ENCODE measurements at places on chromosomes 11 and 22.
A peak's percentile ranks its signal among the peaks of the same experiment; 100 is the strongest.

DNA sequence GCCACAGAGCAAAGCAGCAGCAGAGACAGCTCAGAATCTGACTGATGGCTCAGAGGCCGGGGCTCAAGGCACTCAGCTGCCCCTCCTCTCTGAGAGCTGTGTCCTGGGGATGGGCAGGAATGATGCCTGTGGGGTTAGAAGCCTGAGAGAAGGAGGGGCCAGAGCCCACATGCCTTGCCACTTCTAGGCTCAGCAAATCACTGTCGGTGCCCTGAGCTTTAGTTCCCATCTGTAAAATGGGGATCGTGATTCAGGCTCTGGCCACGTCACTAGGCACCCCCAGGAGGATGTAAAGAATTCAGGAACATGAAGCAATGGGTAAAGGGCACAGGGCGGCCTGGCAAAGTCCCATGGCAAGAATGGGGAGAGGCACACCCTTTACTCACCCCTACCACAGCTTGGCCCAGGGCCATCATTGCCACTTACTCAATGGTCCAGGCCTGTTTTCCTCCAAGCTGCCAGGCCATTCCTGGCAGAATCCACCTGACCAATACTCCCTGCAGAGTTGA is 3.4 kb upstream of the CDC42EP2 start:
- DNase-seq, result no peak

DNA sequence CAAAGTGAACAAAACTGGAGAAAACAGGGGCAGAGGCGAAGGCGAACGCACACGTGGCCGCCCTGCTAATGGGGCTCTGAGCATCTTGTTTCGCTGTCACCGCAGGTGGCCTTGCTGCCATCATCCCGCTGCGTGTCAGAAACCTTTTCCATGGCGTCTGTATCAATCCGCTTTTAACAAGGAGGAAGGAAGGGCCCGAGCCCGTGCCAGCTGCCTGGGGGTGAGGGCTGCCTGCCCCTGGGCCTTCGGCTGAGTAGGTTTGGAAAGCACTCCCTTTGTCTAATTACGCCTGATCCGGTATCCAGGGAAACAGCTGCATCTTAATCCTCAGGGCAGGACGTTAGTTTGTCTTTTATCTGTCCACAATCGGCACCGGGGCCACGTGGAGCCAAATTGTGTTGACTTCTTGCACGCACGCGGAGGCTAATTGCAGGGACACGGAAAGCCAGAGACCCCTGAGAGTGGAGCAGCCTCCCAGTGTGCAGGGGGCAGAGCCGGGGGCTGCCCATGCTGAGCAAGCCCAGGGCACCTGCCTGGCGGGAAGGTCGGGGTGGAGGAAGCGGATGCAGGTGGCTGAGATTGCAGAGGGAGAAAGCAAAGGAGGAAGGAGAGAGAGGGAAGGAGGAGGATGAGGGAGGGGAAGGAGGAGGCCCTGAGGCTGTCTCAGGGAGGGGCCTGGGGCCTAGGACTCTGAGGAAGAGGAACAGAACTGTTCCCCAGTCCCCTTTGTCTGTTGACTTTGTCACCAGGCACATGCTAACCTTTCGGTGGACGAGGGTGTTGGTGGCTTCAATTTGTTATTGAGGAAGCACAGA is 19.2 kb upstream of the TH start:
- no peak for DNase-seq

- DNase-seq, result no peak
Observed at GRCh38 chr22:19591568-19591967, 67.4 kb upstream of the CLDN5 start.

DNA sequence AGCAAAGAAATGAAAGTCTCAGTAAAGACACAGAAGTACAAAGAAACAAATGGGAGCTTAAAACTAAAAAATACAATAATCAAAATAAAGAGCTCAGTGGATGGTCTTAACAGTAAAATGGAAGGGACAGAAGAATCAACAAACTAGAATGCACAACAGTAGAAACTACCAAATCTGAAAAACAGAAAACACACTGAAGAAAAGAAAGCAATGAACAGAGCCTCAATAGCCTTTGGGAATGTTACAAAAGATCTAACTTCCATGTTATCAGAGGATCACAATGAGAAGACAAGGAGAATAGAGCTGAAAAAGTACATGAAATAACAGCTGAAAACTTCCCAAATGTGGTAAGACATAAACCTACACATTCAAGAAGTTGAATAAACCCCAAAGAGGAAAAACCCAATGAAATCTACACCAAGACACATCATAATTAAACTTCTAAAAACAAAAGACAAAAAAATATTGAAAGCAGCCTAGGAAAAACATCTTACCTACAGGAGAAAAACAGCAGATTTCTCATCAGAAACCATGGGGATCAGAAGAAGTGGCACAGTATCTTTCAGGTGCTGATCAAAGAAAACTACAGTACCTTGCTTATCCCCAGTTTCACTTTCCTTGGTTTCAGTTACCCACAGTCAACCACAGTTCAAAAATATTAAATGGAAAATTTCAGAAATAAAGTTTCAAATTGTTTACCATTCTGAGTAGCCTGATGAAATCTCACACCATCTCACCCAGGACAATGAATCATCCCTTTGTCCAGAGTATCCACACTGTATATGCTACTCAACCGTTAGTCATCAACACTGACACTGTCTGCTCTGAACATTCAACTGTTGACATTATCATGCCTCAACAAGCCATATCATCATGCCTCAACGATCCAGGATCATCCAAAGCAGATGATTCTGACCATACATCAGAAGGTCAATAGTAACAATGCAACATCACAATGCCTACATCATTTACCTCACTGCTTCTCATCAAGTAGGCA is 22.2 kb downstream of the RRAS2 start:
- DNase-seq, result peak; percentile 97

DNA sequence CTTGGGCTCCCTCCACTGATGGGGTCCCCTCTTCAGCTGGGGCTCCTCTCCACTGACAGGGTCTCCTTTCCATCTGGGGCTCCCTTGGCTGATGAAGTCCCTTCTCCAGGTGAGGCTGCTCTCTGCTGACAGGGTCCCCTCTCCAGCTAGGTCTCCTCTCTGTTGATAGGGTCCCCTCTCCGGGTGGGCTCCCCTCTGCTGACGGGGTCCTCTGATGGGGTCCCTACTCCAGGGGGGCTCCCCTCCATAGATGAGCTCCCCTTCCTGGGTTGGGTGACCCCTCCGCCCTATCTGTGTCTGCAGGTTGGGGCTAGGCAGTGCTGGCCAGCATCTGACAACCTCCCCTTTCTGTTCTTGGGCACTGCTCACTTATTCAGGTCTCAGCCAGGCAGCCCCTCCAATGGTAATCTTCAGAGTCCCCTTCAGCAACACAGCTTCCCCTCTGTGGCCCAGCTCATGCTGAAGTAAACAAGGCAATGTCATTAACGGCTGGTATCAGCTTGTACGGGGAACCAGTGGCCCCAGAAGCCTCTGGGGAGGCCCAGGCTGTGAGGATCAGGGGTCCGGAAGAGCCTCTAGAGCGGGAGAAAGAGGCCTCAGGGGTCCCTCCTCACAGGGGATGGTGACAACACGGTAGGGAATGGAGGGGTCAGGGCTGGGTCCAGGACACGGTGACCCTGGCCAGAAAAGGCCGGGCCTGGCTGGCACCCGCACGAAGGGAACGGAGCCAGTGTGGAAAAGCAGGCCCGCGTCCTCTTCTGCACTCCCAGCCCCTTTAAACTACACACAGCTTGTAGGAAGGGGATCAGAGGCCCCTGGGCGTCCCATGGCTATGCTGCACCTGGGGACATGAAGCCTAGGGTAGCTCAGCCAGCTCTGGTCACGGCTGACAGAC is 9.6 kb upstream of the CD81 start:
- no peak for DNase-seq

DNA sequence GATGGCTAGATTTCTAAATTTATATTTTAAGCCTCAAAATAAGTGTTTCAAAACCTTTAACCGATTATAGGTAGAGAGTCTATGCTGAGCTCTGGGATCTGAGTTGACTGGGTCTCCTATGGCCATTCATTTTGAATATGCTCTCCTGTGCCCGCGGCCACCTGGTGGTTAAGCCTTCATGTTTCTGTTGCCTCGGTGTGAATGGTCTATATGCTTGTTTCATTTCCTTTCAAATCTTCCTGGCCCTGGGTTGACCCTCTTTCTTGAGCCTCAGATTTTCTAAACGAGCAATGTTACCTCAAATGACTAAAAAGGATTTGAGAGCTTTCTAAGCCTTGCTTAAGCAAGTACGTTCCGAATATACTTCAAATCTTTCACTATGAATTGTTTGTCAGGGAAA is 789.4 kb upstream of the KIRREL3 start:
- DNase-seq, result peak; percentile 6

DNA sequence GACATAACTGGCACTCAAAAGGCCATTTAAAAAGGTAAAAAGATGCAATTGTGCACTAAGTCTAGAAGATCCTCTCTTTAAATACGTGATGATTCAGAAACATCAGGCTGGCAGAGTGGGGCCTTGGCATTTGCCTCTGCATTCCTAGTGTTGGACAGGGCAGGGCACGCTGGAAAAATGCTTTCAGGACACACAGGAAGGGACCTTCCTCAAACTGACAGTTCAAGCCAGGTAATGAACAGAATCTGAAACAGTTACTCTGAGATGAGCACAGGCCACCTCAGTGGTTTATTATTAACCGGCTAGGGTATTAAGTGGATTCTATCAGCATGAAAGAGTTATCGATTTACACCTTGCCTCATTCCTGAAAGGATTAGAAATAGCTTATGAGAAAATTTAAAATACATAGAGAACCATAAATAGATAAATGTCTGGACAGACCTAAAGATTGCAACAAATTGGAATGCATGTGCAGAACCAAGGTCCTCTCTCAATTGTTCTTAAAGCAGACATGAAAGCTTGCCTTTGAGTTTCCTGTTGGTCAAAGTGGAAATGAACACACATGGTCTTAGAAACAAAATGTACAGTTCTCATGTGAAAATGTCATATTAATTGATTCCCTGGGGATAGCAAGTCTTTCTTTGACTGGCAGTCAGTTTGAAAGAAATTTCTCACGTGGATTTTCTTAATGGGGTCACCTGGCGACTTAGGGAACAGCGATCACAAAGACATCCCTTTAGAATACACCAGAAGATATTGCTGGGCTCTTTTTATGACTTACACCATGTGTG is 21.5 kb upstream of the CSNK2A3 start:
- no peak for DNase-seq

GRCh38 chr11:68440224-68440623 is 20.3 kb upstream of the PPP6R3 start:
- DNase-seq, result no peak

- DNase-seq, result peak; percentile 21
Observed at GRCh38 chr22:19815093-19815822, 39.4 kb downstream of the GNB1L start.

DNA sequence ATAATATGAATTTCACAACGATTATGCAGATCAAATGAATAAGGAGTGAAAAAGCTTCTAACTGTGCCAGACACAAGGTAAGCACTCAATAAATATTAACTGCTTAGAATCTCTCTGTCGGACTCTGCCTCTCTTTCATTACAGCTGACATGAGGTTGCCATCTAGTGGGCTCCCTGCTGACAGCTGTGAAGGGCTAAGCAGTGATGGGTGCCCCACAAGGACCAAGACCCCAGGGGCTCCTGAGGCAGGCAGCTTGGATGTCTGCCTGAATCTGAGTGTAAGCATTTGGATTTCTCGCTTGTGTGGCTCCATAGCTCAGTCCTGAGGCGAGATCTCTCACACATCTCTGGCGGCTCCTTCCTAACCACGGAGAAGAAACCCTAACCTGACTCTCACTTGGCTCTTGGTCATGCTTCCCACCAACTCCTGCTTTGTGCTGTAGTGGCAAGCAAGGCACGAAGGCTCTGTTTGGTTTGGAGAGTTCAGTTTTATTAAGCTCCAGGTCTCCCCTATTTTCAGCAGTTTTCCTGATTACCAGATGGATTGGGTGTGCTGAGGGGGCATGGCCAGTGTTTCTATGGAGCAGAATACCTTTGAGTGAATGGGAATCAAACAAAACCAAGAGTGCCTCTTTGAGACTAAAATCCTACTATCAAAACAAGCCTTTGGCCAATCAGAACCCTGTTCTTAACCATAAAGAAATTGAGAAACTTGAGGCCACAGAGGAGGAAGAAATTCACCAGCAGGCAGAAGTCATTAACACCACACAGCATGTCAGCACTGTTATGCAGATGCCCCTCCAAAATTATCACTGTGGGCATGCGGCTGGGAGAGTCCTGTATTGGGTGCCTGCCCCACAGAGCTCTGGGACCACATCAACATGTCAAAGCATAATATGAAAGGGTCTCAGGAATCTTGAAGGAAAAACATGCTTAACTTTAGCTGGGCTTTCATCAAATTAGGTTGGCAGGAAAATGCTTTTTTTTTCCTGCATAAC is 152.8 kb upstream of the NTM start:
- DNase-seq, result peak; percentile 54

DNA sequence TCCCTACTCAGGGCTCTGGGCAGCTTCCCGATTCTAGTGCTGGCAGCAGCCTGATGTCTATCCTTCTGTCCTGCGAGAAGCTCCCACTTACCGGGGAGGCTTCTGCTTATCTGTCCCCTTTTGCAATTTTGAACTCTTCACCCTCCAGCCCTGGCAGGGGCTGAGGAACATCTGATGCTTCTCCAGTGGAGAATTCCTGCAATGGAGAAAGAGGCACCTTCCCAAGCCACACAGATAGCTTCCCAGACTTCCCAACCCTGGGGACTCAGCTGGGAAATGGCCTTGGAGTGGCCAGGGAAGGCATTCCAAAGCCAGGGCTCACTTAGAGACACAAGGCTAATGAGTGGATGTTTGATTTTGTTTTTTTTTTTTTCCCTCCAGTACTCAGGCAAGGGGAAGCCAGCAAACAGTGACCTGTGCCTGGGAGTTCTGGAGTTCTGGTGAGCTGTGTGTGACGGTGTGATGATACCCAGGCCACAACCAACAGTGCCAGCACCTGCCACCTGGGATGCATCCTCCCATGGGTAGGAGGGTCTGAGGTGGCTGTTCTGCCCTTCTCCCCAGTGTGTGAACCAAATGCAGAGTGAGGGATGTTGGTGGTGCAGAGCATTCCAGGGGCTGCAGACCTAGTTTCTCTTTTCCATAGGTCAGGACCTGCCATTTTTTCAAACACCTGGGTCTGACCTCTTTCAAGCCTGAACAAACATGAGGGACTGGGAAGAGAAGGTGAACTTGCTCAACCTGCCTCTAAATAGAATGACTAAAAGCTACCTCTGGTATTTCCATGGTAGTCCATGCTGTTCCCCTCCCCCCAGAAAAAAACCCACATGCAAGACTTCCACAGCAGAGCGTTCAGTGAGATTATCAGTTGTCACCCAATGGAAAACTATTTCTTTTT is 95.1 kb downstream of the CCDC81 start:
- DNase-seq, result no peak

GRCh38 chr11:64102005-64102738 is 63.7 kb downstream of the MACROD1 start:
- no peak for DNase-seq

- DNase-seq, result no peak
Observed at GRCh38 chr11:44192017-44192385, 96.5 kb downstream of the EXT2 start.

- no peak for DNase-seq
Observed at GRCh38 chr11:76682684-76683083, 12.1 kb upstream of the LRRC32 start.

GRCh38 chr11:93444617-93445073 is 98.5 kb downstream of the SMCO4 start:
- DNase-seq, result peak; percentile 14

DNA sequence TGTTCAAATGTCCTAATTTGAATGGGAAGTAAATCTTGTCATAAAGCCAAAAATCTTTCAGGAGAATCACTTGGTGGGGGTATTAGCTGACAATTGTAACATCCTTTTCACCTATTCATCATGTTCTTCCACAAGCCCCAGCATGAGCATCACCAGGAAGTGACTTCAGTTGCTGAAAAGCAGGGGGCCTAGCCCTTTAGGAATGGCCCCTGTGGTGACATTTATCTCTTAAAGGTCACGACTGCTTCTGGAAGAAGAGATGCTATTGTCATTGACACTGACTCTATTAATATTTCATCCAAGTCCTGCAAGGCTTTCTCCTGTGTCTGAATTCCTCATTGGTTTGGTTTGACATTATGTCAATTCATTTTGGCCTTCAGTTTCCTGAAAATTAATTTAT is 92.6 kb downstream of the OR5AK2 start:
- DNase-seq, result no peak

Measured in GM23248 (cell line).